ENCODE measurements at places on chromosomes 16 and 17.

DNA sequence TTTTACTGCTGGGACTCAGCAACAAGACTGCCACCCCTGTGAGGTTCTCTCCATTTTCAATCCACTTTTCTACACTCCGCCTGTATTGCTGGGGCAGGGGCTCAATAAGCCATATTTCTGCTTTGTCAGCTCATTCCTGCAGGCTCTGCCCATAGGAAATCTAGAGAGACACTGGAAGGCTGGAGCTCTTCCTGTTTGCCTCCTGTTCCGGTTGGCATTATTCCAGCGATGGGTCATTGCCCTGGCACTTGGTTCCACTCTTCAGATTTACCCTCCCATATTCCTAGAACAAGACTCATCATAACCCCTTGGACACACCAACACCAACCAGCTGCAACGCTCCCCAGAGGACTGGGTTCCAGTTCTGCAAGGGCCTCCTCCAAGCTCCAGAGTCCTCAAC is 210.4 kb downstream of the CA10 start:
- no peak for DNase-seq

DNA sequence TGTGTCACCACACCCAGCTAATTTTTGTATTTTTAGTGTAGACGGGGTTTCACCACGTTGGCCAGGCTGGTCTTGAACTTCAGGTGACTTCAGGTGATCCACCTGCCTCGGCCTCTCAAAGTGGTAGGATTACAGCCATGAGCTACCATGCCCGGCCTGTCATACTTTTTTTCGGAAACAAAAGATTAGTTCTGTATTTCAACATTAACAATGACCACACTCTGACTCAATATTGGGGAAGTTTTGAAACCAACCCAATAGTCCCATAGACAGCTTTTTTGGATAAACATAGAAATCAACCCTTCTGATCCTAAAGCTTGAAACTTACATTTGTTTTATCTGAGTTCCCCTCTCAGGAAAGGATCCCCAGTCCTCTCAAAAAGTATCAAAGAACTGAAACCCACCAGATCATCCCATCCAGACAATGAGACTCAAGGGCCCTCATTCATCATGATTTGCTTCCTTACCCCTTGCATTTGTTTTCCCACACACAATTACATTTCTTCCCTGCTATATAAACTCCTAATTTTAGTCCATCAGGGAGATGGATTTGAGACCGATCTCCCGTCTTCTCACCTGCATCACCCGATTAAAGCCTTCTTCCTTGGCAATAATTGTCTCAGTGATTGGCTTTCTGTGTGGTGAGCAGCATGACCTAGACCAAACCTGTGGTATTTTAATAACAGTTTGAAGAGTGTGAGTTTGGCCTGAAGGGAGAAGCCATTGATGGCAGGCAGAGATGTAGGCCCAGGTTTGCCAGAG is 7.2 kb upstream of the AGRP start:
- DNase-seq = no peak

DNA sequence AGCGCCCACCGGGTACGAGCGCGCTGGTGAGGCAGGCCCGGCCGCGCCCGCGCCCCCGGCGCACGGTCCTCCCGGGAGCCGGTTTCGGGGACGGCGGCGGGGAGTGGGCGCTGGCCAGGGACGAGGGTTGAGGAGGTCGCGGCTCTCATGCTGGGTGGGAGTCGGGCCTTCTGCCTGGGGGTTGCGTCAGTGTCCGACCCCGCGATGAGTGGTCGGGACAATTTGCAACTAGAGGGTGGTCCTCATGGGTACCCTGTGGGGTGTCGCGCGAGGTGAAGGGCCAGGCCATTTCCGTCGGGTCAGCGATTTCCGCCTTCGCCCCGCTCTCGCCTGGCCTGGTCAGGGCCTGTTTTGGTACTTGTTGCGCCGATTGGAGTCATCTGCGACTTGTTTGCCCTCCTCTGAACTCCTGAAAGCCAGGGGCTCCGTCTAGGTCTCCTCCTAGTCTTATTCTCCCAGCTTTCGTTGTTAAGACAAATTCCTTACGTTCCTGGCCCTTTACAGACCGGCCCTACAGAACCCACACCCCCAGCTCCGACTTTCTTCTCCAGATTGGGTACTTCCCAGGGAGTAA is 14.9 kb downstream of the NAA60 start:
- no peak for DNase-seq

DNA sequence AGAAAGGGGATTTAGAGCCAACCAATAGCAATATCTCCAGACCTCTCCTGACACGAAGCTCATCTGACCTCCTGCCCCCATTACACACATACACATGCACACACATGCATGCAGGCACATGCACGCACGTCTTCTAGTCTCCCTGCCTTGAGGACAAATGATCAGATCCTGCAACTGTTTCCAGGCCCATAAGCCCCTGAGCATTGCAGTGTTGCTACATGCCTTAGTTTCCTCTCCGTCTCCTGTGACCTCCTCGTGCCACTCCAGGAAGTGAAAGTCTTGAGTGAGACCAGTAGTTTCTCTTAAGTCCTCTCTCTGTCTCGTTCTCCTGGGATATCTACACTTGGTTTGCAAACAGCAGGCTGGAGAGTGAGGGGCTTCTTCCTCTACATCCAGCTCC is 8.2 kb downstream of the CIITA start:
- DNase-seq = no peak

- no peak for DNase-seq
These were observed 14.0 kb downstream of the METTL9 start for GRCh38 chr16:21613361-21613760.

- no peak for DNase-seq
These were observed 218.8 kb downstream of the RAB11FIP4 start for GRCh38 chr17:31609996-31610910.

Measured in activated naive CD4-positive, alpha-beta T cell treated with anti-CD3 and anti-CD28 coated beads, Interleukin-2, amount 50 U/mL, for 16 hours (primary cell).